ENCODE measurements at places on chromosomes 3 and 15.

GRCh38 chr3:100879195-100879810, 113.9 kb downstream of the ABI3BP start:
- DNase-seq, result no peak

DNA sequence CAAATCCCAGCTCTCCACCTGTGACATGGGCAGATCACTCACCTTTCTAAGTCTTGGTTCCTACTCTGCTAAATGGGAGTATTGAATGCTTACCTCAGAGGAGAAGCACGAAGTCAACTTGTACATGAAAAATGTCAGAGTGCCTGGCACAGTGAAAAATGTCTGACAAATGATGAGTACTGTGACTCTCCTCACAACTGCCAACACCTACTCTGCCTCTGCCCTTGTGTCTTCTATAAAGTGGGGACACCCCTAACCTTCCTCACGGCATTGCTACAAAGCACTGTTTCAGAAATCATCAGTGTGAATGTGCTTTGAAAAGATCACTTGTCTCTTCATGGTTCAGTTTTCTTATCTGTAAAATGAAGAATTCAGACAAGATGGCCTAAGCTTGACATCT, 940 bp upstream of the CCR1 start:
- no peak for DNase-seq

GRCh38 chr3:87109465-87109864, 117.6 kb upstream of the CHMP2B start:
- DNase-seq, result no peak

GRCh38 chr3:188890572-188891270, 281.1 kb upstream of the TPRG1 start:
- DNase-seq, result no peak

DNA sequence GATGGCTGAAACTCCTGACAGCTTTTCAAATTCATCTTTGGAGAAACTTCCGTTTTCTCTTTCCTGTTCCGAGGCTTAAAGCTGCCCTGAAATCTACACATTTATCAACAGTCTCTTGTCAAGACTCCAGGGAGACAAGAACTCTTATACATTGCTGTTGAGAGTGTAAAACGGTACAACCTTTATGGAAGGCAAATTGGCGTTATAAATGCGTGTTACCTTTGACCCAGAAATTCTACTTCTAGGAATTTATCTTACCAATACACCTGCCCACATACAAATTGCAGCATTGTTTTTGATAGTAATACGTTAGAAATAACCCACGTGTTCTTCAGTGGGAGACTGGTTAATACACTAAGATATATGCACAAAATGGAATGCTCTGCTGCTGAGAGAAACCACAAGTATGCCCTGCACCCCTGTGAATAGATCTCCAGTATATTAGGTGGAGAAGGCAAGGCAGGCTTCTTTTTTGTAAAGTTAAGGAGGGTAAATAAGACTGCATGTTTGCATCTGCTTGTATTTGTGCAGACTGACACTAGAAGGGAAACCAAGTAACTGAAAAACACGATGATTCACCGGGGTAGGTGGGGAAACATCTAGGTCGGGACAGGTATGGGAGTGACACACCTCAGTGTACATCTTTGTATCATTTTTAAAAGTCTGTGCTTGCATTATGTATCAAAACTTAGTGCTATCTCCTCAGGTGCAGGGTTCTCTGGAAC, 97.5 kb downstream of the IGF1R start:
- no peak for DNase-seq

DNA sequence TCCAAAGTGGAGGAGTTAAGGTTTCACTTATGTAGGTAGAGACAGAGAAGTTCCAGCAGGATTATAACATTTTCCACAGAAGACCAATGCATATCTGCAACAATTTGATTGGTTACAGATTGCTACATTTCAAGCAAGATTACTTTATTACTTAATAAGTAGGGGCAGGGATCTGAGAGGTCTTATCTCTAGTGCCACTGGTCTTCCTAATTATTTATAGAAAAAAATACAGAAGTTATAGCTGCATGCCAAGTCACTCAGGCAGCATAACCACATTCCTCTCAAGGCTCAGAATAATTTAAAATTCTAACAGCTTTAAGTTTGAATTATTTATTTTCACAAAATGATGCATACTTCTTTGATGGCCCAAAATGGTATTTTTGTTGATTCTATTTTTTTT, 30.5 kb downstream of the RAD54L2 start:
- DNase-seq, result no peak

- no peak for DNase-seq
Observed at GRCh38 chr3:28109829-28110228, 131.6 kb upstream of the CMC1 start.

DNA sequence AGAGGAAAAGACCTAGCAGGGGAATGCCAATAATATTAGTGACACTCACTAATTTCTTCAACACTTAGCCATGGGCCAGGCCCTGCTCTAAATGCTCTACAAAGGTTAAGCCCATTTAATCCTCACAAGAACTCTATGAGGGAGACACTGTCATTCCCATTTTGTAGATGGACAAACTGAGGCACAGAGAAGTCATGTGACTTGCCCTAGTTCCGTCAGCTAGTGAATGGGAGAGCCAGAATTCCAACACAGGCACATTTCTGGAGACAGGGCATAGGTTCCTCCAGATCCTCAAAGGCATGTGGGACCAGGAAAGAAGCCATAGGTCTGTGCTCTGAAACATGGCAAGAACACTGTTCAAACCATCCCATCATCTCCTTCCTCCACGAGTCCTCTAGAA, 31.5 kb downstream of the LOXL1 start:
- no peak for DNase-seq

DNA sequence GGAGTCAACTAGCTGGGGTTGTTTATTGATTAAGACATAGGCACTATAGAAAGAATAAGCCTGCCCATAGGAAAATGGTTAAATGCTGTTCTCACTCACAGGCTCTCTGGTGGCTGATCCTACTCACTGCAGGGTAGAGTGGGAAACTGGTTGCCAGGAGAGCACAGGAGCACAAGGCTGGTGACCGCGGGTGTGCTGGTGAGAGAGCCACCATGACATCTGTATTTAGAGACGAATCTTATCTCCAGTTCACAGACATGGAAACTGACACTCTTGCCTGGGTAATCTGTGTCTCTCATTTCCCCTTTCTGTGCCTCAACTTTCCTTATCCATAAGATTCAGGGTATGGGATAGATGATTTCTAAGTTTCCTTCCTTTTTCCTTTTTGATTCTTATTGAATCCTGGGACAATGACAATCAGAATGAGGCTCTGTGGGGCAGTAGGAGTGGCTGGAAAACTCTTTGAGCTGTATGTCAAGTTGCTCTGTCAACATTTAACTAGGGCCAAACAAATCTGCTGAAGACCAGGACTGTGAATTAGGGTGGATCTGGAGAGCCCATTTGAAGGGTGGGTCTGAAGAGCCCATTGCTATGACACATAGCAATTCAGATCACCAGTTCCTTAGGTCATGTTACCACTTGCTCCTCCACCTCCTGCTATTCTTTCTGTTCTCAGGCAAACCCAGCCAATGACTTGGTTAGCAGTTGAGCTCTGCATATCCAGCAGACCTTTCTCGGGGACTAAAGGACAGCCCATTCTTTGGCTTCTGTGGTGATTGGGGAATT, 286.1 kb upstream of the TBL1XR1 start:
- DNase-seq, result no peak

GRCh38 chr3:150594150-150594549, 9.0 kb upstream of the SELENOT start:
- no peak for DNase-seq

DNA sequence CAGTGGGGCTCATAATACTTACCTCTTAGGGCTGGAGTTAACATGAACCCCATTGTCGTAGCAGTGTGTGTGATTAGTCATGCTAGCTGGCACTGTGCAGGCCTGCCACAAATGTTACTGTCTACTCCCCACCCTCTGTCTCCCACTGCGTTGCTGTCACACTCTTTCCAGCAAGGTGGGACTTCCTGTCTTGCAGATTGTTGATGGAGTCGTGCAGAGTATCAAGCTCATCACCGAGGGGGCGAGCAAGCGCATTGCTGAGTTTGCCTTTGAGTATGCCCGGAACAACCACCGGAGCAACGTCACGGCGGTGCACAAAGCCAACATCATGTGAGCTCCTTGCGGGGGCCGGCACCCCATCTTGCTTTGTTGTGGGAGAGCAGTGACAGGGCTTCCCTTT, 12.9 kb downstream of the IDH3A start:
- DNase-seq, result peak; percentile 21

DNA sequence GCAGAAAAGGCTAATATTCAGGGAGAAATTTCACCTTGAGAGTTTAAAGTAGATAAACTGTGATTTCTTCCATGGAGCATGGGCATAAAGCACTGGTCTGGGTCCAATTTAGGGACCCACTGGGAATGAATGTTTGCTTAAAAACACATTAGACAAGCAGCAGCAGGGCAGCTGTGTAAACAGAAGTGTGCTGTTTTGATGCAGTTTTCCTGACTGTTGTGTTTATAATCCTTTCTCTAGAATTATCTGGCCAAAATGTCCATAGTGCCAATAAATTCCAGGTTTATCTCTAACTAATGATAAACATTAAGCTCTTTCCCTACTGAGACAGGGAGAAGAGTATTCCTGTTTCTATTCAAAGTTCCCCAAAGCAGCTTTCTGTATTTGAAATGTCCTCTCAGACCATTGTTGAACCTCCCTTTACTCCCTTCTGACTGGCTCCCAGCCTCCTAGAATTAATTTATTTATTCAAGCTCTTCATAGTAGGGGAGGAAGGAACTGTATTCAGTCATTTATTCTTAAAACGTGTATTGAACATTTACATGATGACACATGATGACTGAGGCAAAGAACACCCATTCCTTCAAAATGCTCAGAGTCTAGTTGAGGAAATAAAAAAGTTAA, 7.0 kb upstream of the TM4SF18 start:
- DNase-seq, result no peak

DNA sequence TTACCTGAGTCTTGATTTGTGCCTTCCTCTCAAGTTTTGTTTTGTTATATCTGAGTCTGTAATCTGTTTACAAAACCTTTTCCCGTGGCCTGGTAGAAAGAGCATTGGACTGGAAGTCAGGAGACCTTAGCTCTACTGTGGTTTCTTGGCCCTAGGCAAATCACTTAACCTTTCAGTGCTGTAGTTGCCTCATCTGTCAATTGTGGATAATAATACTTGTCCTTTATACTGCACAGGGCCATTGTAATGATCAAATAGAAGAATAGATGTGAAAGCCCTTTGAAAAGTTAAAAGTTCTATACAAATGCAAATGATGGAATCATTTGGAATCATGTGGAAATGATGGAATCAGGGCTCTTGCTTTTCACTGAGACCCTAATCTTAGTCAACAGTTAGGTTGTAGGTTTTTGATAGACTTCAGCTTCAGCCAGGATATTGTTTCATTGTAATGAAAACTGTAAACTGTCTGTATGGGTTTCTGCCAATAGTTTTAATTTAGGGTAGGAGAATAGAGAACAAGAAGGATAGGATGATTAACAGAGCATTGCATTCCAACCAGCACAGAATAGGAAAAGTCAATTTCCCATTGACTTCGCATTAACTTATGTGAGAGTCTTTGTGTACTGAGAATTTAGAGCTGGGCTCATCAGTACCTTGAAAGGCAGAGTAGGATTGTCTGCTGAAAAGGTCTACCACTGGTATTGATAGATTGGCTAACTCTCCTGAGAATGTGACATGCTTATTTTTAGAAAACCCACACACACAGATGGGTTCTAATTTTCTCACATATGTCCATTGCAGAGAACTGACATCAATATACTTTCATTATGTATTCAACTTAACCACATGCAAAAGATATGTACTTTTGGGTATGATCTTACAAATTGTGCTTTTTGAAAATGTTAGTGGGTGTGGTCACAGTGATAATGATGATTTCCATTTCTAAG, 21.8 kb downstream of the MAP2K5 start:
- no peak for DNase-seq

- no peak for DNase-seq
Observed at GRCh38 chr15:89226359-89227221, 5.2 kb upstream of the RLBP1 start.

GRCh38 chr3:28036599-28037575, 204.5 kb upstream of the CMC1 start:
- DNase-seq, result no peak

DNA sequence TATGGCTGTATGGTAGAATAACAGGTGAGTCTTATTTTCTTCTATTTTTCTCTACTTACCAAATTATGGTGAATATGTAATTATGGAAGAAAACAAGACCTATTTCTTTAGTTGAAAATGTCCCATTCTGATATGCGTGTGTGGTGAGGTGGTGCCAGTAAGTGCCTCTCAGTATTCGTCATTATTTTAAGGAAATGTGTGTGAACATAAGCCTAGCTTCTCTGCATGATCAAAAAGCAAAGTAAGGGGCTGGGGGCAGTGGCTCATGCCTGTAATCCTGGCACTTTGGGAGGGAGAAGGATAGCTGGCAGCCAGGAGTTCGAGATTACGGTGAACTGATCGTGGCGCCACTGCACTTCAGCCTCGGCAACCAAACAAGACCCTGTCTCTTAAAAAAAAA, 26.0 kb downstream of the LARS2 start:
- DNase-seq, result no peak

DNA sequence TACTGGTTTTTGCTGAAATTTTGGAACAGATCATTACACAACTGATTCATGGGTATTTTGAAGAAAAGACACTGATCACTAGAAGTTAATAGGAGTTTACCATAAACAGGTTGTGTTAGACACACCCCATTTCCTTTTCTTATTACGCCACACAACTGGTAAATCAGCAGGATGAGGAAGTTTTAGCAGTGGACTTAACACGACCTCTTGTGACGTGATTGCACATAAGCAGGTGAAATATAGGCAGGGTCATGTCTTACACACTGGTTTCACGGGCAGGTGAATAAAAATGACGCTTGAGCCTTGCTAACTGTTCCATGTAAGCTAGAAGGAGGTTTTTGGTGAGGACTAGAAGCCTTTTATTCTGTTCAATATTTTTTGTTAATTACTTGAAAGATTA, 27.1 kb upstream of the TPRG1 start:
- DNase-seq, result peak; percentile 13

- DNase-seq, result no peak
Observed at GRCh38 chr15:67736810-67737209, 88.5 kb upstream of the SKOR1 start.

DNA sequence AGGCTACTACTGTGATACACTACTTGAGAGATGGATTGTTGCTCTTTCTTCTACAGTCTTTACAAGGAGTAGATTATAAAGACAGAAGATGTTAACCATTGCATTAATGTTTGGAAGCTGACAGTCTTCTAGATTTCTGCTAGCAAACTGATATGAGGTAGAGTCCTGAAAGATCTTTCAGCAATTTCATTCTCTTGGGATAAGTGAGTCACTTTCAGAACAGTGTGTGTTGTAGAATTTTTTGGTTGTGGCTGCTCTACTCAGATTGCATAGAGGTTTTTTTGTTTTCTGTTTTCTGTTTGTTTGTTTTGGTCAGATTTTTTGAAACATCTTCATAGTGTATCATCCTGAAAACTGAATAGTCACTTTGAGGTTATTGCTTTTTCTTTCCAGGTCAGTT, 17.1 kb downstream of the TNFSF10 start:
- DNase-seq, result no peak
